PC-3 (cell line): ENCODE measurements at places on chromosomes 12 and 14. TPM values are rescaled to one million over a fixed set of nuclear protein-coding genes. Genes with fewer than 3 reads are reported as not detected.

PSMC1 gene
- total RNA-seq, result 160 and 208 TPM in 2 replicates

BDKRB2 gene
- total RNA-seq, result 0.06 and 0.07 TPM in 2 replicates

LTA4H gene
- total RNA-seq, result 53.5 and 58.4 TPM in 2 replicates

SAMD15 gene
- 1.2 and 6.2 TPM in 2 replicates for total RNA-seq

FZD10 gene
- not detected in 2 replicates for total RNA-seq

DLK1 gene
- total RNA-seq, result not detected in 2 replicates

ADCY6 gene
- 19.0 and 24.4 TPM in 2 replicates for total RNA-seq

SOS2 gene
- 9.1 and 9.9 TPM in 2 replicates for total RNA-seq

NUDT14 gene
- 50.8 and 82.1 TPM in 2 replicates for total RNA-seq

KRT75 gene
- total RNA-seq, result 32.8 and 38.5 TPM in 2 replicates

EEF1AKMT3 gene
- 5.4 and 9.3 TPM in 2 replicates for total RNA-seq

LDHB gene
- total RNA-seq, result 432 and 548 TPM in 2 replicates

KRT86 gene
- 0.98 and 1.2 TPM in 2 replicates for total RNA-seq

MYF5 gene
- total RNA-seq, result not detected in 2 replicates

RD3L gene
- total RNA-seq, result not detected in 2 replicates

SSPN gene
- 11.2 and 11.9 TPM in 2 replicates for total RNA-seq

HVCN1 gene
- total RNA-seq, result 2.2 and 3.3 TPM in 2 replicates

POTEM gene
- 0.12 TPM in 1 of 2 replicates, not detected in the other for total RNA-seq

SYNE3 gene
- total RNA-seq, result 1.2 and 3.5 TPM in 2 replicates

MYH6 gene
- not detected in 2 replicates for total RNA-seq

A2ML1 gene
- 0.12 and 0.36 TPM in 2 replicates for total RNA-seq

SPIC gene
- not detected in 2 replicates for total RNA-seq

NEUROD4 gene
- not detected in 2 replicates for total RNA-seq

C12orf54 gene
- not detected in 2 replicates for total RNA-seq

GPD1 gene
- total RNA-seq, result 0.11 and 0.40 TPM in 2 replicates

CFAP54 gene
- 0.77 and 1.1 TPM in 2 replicates for total RNA-seq

PLEKHD1 gene
- total RNA-seq, result 0.15 and 0.35 TPM in 2 replicates

AMN gene
- 0.17 TPM in 1 of 2 replicates, not detected in the other for total RNA-seq

ADAM20 gene
- total RNA-seq, result 0.17 and 0.26 TPM in 2 replicates

CLEC4A gene
- total RNA-seq, result 0.51 TPM in 1 of 2 replicates, not detected in the other

GPHN gene
- 23.4 and 39.5 TPM in 2 replicates for total RNA-seq

ZNF891 gene
- 0.86 and 0.98 TPM in 2 replicates for total RNA-seq

KCNJ8 gene
- 0.77 and 1.0 TPM in 2 replicates for total RNA-seq

DPY19L2 gene
- total RNA-seq, result 0.33 and 0.98 TPM in 2 replicates

GPR84 gene
- total RNA-seq, result not detected in 2 replicates

TMEM121 gene
- 27.5 and 33.6 TPM in 2 replicates for total RNA-seq

GSC gene
- not detected in 2 replicates for total RNA-seq

ETFBKMT gene
- 0.52 and 0.58 TPM in 2 replicates for total RNA-seq

AQP6 gene
- total RNA-seq, result not detected in 2 replicates

ESPL1 gene
- 31.6 and 37.3 TPM in 2 replicates for total RNA-seq

GUCY2C gene
- not detected in 2 replicates for total RNA-seq

MMP19 gene
- 0.04 and 0.17 TPM in 2 replicates for total RNA-seq

CLEC4C gene
- total RNA-seq, result not detected in 2 replicates

FAR2 gene
- total RNA-seq, result 10.2 and 13.5 TPM in 2 replicates

HHIPL1 gene
- 0.84 and 0.92 TPM in 2 replicates for total RNA-seq

NKX2-8 gene
- not detected in 2 replicates for total RNA-seq

KCNC2 gene
- total RNA-seq, result not detected in 2 replicates

TESPA1 gene
- total RNA-seq, result not detected in 2 replicates

LALBA gene
- not detected in 2 replicates for total RNA-seq

RTN1 gene
- total RNA-seq, result 0.40 TPM in 1 of 2 replicates, not detected in the other

OVCH1 gene
- not detected in 2 replicates for total RNA-seq

TBC1D30 gene
- total RNA-seq, result 16.8 and 36.1 TPM in 2 replicates

MAGOHB gene
- total RNA-seq, result 25.6 and 36.8 TPM in 2 replicates

MED6 gene
- total RNA-seq, result 37.8 and 46.9 TPM in 2 replicates

VAMP1 gene
- 9.3 and 13.9 TPM in 2 replicates for total RNA-seq

TGM1 gene
- 2.6 and 3.2 TPM in 2 replicates for total RNA-seq

RNASE3 gene
- total RNA-seq, result not detected in 2 replicates

GALNT6 gene
- total RNA-seq, result 93.4 and 101 TPM in 2 replicates

GALNT16 gene
- total RNA-seq, result 0.17 and 0.33 TPM in 2 replicates

SLCO1B3 gene
- 13.2 and 14.2 TPM in 2 replicates for total RNA-seq
